ENCODE measurements at places on chromosomes 1 and 21.

DNA sequence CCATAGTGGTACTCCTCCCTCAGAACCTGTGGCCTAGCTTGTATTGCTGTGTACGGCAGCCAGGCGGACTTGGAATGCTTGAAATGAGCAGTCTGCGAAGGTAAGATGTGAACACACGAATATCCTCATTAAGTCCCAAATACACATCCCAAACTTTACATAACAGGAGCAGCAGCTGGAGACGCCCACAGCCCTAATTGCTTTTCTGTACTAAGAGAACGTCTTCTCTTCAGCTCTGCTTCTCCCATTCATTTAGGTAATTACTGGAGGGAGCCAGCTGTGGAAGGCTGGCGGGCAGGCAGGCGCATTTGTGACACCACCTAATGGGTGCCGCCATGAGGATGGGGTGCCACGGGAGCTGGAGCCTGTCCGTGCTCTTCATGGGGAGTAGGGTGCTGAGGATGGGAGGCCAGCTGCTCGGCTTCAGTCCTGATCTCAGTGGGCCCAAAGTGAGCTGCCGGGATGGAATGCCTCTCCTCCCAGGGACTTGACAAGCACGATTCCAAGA, 66.6 kb upstream of the POU3F1 start:
- DNase-seq, result no peak

DNA sequence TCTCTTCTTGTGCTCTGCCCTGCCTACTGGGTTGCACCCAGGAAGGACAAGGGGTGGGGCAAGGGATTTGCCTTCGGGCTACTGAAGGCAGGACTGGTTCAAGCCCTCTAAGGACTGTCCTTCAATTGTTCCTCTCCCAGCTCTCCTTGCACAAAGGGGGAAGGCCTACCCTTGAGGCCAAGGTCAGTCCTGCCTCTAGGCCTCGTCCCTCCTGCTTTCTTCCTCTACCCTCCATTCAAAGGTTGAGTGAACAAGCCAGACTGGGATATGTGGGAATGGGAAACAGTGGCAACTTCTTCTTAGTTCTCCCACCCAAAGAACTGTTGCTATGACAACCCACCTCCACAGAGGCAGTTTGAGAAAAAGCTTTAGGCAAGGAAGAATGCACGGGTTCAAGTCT, 2.7 kb downstream of the LURAP1 start:
- DNase-seq, result no peak

GRCh38 chr1:174743654-174744561, 255.8 kb upstream of the CACYBP start:
- DNase-seq, result peak; percentile 8

DNA sequence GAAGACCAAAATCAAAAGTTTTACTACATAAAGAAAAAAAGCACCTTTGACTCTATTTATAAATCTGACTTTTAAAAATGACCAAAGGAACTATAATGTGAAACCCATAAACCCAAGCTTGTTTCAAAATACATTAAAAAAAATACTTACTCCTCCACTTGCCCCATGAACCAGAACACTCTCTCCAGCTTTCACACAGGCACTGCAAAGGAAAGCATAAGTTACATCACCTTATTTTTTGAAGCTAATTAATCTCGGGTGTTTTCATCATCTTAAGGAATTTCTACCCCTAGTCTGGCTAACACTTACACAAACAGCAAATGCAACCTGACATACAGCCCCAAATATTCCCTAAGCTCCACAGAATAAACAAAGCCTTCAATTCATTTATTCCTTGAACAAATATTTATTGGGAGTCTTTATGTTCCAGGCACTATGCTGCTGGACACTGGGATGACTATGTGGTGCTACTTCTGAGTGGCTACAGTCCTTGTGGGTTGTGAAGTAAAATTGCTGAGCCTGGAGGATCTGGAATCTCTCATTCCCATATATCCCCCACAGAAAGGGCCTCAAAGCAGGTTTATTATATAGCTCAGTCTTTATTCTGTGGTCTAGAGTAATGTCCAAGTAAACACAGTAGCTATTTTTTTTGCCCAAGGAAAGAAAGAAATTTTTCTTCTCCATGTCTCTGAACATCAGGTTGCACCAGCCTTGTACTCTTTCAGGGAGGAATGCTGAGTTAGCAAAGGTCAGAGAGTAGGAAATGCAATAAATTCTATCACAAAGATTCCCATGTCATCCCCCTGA, 18.2 kb downstream of the CRYZ start:
- no peak for DNase-seq

DNA sequence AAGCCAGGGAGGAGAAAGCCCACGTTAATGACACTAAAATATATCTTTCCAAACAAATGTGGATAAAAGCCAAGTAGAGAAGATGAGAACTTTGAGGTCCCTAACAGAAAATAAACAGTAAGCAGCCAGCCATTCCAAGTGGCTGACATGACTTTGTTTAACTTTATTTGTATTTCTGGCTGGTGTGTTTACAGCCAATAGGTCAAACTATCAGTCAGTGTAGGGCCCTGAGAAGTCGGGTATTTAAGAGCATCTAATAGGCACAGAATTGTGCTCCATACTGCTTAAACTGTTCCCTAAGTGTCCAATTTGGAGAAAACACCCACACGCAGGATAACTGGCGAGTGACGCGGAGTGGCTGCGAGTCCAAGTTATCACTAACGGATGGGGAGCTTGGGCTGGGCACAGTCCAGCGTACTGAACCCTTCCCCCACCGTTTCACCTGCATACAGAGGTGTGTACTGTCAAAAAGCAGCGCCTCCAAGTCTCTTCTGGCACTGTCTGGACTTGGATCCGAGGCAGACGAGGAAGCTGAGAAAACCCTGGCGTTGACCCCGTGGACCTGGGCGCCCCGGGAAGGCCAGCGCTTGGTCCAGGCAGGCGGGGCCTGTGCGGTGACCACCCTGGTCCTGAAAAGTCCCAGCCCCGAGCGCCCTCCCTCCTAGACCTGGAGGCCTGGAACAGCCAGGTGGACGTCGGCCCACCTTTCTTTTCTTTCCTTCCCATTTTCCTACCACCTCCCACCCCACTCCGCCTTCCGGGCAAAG, 662 bp upstream of the LGALS8 start:
- peak; percentile 36 for DNase-seq

- no peak for DNase-seq
Measured at GRCh38 chr1:188652678-188653077, 1823.9 kb downstream of the PLA2G4A start.

GRCh38 chr1:65471861-65472332, 51.4 kb downstream of the LEPR start:
- DNase-seq, result no peak

DNA sequence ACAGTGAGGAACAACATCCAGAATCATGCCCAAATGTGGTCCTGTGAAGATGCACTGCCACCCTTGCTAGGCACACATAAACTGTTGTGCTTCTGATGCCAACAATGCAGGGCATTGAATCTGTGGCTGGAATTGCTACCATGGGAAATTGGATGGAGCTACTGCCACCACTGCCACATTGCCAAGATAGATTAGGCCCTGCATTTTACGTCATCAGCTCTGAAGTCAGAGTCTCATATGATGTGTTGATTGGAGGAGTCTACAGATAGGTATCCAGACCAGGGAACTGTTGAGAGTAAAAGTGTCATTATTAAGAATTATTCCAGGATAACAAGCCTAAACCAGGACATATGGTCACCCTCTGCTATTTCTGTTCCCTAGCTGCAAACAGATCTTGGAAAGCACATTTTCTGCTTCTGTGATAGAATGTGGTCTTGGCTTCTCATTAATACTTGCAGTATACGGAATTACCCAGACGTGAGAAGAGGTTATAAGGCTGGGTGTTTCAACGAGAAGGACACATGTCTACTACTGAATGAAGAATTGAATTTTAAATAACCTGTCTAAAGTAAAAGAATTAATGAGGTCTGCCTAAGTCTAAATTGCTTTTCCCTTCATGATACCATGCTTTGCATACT, 106.6 kb downstream of the TNNI3K start:
- DNase-seq, result no peak
